ENCODE measurements at places on chromosomes 3 and 15.

DNA sequence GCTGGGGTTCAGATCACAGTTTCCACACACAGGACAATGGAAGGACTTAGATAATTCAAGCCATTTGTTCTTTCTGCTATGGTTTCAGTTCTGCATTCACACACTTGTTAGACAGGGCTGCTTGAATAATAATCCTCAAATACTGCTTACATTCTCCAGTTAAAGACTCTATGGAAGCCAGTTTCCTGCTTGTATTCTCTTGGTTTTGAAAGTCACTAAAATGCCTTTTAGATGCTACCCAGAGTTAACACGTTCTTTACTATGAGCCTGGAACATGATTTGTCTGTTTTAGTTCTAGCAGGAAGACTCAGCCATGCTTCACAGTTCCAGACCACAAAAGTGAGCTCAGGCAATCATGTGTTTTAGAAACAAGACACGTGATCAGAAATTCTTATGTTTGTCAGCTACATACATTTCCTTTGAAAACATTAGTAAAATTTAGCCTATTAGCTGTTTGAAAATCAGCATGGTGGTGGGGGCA lies 152.4 kb downstream of the LEKR1 start:
- DNase-seq: peak; percentile 74

GRCh38 chr15:65326117-65326526 lies 21.6 kb downstream of the RNU5B-1 start:
- no peak for DNase-seq

- DNase-seq: no peak
Observed at GRCh38 chr15:85621094-85621493, 173.6 kb downstream of the KLHL25 start.

GRCh38 chr15:92677999-92678398 lies 22.4 kb upstream of the FAM174B start:
- DNase-seq: no peak

All from GM12864 (cell line).